Stimulated activated CD4-positive, alpha-beta T cell treated with anti-CD3 and anti-CD28 coated beads, Interleukin-1b, Interleukin-23, amount 100 ng/mL, for 1 hour (primary cell): ENCODE measurements at places on chromosomes 13 and 19.

GRCh38 chr19:35231956-35232645 is 3.6 kb upstream of the FAM187B start:
- no peak for DNase-seq

DNA sequence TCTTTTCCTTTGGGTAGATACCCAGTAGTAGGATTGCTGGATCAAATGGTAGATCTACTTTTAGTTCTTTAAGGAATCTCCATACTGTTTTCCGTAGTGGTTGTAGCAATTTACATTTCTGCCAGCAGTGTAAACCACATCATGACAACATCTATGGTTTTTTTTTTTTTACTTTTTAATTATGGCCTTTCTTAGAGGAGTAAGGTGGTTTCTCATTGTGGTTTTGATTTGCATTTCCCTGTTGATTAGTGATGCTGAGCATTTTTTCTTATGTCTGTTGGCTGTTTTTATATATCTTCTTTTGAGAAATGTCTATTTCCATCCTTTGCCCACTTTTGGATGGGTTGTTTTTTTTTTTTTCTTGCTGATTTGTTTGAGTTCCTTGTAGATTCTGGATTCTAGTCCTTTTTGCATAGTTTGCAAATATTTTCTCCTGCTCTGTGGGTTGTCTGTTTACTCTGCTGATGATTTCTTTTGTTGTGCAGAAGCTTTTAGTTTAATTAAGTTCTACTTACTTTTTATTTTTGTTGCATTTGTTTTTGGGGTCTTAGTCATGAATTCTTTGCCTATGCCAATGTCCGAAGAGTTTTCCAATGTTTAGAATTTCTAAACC is 38.8 kb downstream of the TDRD3 start:
- DNase-seq, result no peak

DNA sequence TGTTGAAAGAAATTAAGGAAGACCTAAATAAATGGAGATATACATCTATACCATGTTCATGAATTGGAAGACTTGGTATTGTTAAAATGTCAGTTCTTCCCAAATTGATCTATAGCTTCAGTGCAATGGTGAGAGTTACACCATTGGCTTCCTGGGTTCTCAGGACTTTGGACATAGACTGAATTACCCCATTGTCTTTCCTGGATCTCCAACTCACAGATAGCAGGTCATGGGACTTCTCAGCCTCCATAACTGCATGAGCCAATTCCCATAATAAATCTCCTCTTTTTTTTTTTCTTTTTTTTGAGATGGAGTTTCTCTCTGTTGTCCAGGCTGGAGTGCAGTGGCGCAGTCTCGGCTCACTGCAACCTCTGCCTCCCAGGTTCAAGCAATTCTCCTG is 38.7 kb downstream of the CCNE1 start:
- DNase-seq, result no peak

DNA sequence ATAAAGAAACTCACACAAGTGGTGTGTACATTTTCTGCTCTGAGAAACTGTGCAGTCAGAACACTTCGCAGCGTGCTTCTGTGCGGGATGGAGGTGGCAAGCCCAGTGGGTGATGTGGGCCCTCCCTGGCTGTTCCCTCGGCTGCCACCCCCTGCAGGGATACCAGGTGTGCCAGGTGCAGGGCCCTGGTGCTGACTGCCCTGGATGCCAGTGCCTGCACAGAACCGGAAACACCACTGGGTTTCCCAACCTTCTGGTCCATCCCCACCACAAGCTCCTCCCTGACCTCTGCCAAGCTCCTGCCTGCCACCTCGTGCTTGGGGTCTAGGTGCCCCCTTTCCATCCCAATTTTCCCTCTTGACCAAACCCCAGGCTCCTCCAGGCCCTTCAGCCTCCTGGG is 81.9 kb upstream of the MCF2L start:
- no peak for DNase-seq

- no peak for DNase-seq
These were observed 2.8 kb upstream of the LIN7B start for GRCh38 chr19:49111218-49111998.

DNA sequence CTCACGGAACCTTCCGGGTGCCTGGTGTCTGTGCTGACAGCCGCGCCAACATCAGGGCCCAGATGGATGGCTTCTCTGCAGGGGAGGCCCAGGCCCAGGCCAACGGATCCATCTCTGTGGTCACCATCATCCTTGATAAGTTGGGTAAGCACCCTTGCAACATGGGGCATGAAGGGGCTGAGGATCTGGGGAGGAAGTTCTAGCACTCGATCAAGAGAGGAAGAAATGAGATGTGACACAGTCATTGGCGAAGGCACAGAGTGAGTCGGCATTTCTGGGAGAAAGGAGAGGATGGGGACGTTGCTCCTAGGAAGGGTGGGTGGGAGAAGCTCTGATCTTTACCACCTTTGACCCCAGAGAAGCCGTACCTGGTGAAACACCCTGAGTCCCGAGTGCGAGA is 4.4 kb downstream of the CILP2 start:
- DNase-seq, result no peak

DNA sequence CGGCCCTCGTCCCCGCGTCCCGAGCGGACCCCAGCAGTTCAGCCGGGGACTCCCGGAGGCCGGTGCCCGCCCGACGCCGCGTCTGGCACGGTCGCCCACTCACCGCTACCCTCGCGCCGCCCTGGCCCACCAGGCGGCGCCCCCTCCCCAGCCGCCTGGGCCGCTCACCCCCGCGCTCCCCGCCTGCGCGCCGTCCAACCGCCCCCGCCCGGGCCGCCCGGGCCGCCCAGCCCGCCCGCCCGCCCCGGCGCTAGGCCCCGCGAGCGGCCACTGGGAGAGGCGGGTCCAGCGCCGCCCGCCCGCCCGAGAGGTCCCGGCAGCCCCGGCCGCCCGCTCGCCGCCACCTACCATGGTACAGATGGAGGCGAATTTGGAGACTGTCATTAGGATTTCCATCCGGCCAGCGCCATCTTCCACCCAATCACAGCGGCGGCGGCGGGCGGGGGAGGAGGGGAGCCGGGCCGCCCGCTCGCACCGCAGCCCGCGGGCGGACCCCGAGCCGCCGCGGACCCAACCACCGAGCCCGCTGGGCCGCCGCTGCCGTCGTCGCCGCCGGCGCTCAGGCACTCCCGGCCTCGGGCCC is at the start of gene USP12:
Gene USP12 (minus strand): TSS at position 568 of the 583 bp plus-strand sequence. CDS start 172 bp downstream, at position 396.
- DNase-seq, result peak; percentile 24

DNA sequence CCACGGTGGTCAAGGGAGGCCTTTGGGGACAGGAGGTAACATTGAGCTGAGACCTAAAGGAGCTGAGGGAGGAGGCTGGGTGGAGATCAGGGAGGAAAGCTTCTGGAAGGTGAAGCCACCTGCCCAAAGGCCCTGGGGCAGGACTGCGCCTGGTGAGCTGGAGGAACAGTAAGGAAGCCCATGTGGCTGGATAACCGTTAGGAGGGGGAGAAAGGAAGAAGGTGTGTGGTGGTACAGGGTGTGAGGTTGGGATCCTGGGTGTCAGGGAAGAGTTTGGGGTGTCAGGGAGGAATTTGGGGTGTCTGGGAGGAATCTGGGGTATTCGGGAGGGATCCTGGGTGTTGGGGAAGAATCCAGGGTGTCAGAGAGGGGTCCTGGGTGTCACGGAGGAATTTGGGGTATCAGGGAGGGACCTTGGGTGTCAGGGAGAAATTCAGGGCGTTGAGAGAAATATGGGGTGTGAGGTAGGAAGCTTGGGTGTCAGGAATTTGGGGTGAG is 695 bp downstream of the TICAM1 start:
- DNase-seq, result no peak

- no peak for DNase-seq
These were observed 2.5 kb upstream of the NOVA2 start for GRCh38 chr19:45976178-45976577.

DNA sequence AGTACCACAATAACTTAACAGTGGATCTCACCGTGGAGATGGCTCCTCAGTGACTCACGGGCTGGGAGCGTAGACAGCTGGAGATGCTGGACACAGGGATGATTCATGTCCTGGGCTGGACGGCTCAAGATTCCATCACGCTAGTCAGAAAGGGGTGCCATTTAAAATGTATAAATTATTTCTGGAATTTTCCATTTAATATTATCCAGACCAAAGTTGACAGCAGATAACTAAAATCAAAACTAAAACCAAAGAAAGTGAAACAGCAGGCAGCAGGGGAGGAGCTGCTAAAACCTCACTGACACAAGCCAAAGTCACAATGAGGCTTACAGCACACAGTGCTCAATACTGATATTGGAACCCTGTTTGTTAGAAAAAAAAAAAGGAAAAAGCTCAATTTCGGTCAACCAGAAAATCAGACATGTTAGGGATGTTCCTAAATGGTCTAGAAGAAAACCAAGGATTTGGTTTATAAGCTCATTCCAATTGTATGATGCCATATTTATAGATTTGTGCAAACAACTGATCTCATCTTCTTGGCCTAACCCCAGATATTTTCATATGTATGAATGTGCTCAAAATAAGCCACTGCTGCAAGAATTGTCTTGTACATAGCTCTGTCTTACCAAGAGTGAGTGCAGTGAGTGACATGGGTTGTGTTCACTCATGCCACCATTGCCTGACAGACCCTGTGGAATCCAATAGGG is 111.8 kb downstream of the SACS start:
- DNase-seq, result no peak

DNA sequence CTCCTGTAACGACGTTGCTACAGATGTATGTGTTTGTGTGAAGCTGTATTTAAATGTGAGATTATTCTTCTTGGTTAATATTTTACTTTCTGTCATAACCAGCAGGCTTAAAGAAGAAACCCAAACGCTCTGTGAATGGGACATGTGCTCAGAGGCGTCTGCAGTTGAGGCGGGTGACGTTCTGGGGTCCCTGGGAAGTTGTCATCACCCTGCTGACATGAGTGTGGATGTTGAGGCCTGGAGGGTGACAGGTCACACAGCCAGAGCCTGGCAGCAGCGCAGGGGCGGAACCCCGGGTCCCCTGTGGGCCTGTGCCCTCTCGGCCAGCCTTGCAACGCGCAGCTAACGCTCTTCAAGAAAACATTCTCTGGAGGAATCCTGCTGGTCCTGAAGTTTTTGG is 16.6 kb downstream of the RASA3 start:
- no peak for DNase-seq

- DNase-seq, result no peak
These were observed 30.0 kb downstream of the CCNE1 start for GRCh38 chr19:29841559-29842367.

DNA sequence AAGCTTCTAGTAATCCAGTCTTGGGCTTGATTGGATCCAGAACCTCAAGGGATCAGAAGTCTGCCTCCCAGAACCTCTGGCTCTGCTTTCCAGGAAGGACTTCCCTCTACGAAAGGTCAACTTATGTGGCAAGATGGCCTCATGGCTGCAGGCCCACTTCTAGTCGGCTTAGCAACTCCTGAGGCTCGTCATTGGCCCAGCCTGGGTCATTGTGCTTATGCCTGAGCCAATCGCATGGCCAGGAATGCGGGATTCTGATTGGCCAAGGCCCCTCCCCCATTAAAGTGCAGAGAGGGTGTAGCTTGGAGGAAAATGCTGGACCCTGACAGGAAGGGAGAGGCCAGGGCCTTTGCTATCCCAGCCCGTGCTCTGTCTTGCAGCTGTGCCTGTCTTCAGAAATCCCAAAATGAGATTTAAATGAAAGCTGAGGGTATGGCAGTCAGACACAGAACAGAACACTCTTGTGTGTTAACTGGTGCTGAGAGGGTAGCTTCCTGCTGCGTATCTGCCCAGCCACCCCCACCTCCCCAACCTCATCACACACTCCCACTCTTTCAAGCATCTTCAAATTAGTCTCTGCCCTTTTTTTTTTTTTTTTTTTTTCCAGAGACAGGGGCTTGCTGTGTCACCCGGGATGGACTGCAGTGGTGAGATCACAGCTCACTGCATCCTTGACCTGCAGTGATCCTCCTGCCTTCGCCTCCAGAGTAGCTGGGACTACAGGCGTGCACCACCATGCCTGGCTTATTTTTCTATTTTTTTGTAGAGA is 5.5 kb upstream of the CCNE1 start:
- no peak for DNase-seq

DNA sequence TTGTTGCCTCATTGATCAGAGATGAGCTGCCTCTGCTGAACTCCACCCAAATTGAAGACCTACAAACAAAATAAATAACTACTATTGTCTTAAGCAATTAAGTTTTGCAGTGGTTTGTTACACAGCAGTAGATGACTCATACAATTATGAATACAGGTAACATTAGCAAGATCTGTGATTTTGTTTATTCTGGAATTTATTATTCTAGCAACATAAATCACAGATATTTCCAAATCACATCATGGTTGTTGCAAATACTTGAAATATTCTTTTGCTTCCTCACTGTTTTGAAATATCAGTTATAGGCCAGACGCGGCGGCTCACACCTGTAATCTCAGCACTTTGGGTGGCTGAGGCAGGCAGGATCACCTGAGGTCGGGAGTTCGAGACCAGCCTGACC is 13.1 kb upstream of the LMTK3 start:
- DNase-seq, result no peak

DNA sequence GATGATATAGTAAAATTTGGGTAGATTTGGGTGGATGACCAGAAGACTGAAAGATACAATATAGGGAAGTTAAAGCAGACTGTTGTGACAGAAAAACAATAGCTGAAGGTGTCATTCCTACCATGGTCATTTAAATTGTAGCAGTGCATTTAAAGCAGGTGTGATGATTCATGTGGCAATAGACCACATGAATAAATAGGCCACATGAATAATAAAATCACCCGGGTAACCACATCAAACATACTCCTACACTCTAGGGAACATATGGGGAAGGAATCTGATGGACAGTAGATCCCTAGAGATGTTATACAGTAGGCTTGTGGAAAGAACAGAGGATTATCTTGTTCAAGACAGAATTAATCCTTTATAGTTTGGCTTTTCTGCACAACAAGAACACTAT is 392.6 kb downstream of the SLITRK5 start:
- DNase-seq, result no peak

DNA sequence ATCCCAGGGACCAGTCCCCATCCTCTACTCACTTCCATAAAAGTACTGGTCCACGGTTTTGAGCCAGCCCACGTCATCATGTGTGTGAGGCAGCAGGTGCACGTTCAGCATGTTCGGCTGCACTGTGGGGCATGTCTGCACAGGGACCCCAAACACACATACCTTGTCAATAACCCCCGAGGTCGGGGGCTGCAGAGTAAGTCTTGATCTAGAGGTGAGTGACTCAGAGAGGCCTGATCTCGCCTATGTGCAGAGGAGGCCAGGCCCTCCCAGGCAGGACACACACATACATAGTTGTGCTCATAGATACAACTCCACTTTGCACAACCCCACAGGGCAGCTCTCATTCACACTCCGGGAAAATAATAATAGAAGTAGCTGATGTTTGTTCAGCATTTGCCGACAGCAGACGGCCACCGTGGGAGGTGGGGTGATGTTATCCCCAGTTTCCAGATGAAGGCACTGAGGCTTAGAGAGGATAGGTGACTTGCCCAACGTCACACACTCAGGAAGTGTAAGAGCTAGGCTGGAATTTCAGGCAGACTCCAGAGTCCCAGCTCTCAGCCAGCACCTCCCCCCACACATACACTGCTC is 774 bp downstream of the MAN2B1 start:
- DNase-seq, result no peak
